ENCODE measurements at places on chromosomes 4 and X.

DNA sequence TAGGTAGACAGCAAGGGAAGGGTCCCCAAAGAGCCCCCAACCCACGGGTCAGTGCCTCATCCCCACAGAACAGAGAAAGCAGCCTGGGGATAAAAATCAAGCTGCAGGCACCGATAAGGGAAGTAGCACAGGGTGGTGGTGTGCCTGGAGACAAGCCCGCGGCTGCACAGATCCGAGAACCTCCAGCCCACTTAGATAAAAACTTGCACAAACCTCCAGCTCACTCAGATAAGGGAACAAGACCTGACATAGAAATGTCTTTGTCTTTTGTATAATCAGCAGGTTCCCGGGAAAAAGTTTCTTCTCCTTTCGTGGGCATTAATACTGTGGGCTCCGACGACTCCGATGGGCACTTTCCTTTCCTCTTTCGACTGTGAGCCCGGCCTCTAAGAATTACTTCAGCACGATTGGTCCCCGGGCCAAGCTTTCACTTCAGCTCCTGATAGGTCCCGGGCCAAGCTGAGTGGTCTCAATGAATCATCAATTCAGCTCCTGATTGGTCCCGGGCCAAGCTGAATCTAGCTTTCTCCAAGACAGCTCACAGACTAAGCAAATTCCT lies 32.4 kb downstream of the PRDX4 start:
- no peak for DNase-seq

- DNase-seq, result no peak
Observed at GRCh38 chr4:15232366-15233263, 195.2 kb upstream of the C1QTNF7 start.

DNA sequence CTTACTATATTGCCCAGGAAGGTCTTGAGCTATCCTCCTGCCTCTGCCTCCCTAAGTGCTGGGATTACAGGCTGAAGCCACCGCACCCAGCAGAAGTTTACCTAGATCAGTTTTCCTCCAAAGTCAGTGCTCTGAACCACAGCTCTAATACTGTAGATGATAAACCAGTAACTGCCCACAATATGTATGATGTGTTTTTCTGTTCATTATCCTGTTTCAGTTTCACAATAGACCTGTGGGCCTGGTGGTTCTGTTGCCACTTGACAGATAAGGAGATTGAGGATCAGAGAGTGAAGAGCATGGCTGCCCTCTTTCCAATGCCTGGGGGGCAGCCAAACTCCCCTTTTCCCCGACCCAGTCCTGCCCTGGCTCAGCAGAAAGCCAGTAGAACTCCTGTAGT lies 87.0 kb downstream of the EFNB1 start:
- no peak for DNase-seq

DNA sequence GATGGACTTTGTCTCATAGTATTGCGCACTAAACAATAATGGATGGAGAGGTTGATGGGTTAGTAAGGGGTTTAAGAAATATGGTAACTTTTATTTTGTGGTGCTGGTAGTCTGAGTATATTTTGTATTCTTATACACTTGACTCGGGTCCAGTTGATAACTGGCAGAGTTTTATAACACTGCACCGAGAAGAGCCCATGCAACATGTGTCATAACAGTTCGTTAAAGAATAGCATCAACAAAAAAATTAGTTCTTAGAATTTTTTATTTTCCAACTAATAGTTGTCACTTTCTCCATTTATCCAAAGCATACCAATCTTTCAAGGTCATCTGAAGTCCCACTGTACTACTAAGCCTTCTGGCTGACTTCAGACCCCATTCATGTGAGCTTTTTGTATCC lies 175.1 kb downstream of the SOWAHB start:
- no peak for DNase-seq

GRCh38 chrX:121084903-121085611 lies 37.6 kb downstream of the GLUD2 start:
- DNase-seq, result no peak

GRCh38 chr4:55099816-55100215 lies 25.6 kb downstream of the KDR start:
- no peak for DNase-seq

DNA sequence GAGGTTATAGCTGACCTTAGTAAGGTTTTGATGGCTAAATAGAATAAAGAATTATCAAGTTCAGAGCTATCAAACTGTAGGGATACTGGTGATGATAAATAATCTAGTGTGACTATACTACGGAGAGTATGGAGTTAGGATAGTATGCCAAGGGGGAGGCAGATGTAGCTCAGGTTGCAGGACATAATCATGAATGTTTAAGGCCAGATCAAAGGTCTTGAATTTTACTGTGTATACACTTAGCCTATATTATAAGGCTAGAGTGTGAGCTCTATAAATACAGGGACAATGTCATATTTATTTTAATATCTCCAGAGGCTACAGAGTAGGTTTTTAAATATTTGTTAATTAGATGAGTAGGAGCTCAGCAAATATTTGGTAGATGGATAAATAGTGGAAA lies 131.1 kb upstream of the STIM2 start:
- DNase-seq, result no peak

DNA sequence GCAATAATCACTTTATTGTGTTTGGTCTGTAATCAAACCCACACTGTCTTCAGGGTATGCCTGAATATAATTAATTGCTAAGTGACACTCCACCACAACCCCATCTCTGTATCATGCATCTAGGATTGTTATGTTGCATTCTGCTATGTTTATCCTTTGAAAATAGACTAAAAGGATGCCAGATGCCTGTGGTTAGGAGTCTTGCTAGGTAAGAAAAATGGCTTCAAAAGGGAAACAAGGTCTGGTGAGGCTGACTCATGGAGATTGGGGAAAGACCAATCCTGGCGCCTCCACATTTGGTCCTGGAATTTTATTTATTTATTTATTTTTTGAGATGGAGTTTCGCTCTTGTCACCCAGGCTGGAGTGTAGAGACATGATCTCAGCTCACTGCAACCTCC lies 360.5 kb upstream of the SLC7A11 start:
- no peak for DNase-seq

- no peak for DNase-seq
Observed at GRCh38 chr4:29326816-29327215, 1393.4 kb upstream of the PCDH7 start.

DNA sequence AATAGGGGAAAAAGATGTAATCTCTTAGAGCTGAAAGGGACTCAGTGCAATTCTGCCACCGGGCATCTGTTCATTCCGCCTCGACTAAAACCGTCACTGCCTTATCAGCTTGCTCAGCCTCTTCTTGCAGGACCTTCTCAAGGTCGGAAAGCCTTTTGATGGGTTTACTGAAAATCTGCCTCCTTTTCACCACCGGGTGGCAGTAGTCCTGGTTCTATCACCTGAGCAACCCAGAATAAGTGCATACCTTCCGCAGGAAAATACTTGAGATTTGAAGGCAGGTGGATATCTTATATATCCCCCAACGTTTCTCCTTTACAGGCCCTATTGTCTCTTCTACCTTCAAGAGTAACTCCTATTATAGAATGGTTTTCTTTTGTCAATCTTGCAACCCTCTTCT lies 103.4 kb upstream of the PAK3 start:
- peak; percentile 1 for DNase-seq

Measured in AG09319 (cell line).